ENCODE measurements at places on chromosomes 12 and 14.

DNA sequence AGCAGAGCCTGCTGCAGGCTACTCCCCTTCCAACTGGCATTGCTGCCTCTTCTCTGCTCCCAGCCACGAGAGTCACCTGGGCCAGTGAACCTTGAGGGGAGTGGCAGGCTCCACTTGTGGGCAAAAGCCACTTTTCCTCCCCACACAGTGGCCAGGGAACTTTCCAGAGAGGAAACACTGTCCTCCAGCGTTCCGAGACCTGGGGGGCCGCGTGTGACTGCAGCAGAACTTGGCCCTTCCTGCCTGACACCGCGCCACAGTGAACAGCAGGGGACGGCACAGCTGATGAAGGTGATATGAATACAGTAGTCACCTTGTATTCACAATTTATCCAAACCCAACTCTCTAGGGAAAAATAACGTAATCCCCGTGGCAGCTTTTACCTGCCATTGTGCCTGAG, 114.9 kb downstream of the PIWIL1 start:
- DNase-seq = no peak

- no peak for DNase-seq
These were observed 7.7 kb downstream of the FAM161B start for GRCh38 chr14:73942180-73942579.

DNA sequence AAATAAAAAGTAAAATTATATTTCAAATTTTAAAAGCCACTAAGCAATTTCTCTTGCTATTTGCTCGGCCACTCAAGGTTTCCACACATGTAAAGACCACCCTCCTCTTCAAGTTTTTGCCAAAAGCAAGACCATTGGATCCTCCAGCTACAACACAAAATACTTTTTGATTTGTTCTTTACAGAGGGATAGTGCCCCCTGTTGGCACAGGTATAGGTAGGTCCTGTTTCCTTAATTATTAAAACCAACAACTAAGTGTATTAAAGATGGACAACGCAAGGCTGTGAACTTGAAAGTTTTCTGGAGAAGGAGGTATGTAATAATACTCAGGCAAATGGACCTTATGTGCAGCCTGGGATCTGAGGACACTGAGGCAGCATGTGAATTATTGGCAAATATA, 23.8 kb downstream of the ATP6V1D start:
- no peak for DNase-seq

- no peak for DNase-seq
These were observed 28.4 kb downstream of the IRAK3 start for GRCh38 chr12:66217342-66217917.

- DNase-seq = peak; percentile 77
These were observed at the start of gene HSPB8 for GRCh38 chr12:119178544-119179334. Gene HSPB8, plus strand, starts transcription at chr12:119178931. Its CDS starts 382 bp downstream, at chr12:119179313.

DNA sequence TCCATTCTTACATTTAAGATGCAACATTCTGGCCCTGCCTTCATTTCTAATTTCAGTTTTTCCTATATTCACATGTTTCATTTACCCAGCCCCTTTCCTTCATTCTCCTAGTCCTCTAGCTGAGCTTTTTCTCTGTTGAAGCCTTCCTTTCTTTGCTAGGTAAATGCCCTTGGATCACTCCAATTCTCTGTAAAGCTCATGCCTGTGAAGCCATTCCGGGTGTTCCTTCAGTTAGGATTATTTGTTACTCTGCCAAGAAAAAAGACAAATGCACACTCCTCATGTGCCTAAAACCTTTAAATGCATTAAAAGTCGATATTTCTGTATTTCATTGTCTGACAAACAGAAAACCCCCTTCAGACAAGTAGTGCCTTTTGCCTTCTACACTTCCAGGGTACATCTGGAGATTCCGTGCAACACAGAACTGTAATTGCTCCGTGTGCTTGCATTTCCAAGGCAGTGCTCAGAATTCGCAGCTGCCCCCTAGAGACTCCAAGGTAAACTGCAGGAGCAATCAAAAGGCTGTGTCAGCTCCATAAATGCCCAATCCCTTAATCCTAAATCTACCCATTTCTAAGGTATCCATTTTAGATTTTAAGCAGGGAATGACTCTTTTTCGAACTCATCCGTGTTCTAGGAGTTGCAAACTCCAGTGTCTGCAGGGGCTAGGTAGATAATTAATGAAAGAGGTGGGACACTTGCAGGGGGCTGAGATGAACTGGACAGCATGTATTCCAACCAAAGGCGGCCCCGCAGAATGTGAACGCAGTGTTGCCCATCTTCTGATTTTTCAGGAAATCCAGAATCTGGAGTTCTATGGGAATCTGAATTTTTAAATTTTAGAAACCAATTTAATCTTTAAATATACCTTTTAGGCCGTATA, 320.2 kb downstream of the GRIN2B start:
- DNase-seq = peak; percentile 71

- DNase-seq = no peak
These were observed 1133.8 kb upstream of the SEL1L start for GRCh38 chr14:82667501-82667900.

GRCh38 chr14:54535646-54536045, 25.9 kb downstream of the CGRRF1 start:
- no peak for DNase-seq
